ENCODE measurements at places on chromosomes 7 and 10.

DNA sequence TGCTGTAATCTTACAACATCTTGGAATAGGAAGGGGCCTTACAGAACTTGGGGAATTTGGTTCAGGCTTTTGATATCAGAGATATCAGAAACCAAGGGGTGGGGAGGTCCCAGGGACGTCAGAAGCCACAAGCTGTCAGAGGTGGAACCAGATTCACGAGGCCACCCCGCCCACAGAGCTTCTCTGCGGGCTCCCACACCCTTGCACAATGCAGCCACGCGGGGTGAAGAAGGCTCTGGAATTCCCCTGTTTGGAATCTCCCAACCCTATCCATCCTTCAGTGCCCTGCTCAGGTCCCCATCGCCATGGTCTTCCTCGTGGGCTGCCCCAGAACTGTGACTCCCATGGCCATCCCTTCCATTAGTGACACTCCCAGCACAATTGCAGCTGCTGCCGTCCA, 247.1 kb upstream of the SHH start:
- no peak for DNase-seq

GRCh38 chr10:3763852-3764625, 21.0 kb downstream of the KLF6 start:
- DNase-seq: no peak

DNA sequence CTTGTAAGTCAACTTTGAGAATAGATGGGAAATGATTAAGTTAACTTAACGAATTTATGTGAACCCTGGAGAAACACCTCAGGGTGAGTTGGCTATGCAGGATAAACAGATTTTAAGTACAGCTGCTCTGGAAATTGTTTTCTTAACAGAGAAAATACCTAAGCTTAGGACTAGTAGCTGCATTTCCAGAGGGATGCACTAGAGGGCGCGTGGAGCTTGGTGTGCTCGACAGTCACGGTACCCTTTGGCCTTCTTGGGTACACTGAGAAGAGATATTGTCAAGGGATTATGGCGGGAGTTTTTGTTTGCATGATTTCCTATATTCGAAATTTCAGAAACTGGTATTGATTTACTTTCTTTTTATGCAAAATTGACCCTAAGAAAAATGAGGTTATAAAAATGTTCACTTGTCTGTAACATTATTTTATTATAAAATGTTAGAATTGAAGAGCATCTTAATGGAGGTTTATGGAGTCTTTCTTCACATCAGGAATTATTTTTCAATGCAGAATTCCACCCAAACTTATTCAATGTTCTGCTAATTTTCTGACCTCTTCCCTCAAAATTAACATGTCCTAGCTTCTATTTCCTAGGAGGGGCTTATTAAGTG, 58.4 kb upstream of the MYO3A start:
- peak; percentile 21 for DNase-seq

DNA sequence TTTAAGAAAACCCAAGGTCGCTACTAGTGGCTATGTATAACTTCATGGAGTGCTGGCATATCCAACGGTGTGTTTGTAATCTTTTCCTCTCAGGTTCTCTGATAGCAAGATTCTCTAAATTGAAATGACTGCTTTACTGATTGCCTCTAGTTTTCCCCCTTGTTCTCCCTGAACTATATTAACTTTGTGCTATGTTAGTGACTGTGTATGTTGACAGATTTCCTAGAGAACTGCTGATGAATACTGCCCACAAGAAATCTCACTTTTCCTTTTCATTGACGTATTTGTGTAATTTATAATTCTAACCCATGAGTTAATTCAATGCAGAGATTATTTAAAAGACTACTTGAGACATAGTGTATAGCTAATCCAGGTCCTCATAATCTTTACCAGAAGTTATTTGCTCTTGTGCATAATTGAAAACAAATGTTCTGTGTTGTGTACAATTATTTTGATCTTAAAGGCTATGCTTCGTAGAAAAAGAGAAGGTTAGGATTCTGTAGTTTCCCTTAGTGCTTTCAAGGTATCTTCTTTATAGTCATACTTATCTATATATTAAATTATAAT, 70.6 kb upstream of the GLCCI1 start:
- no peak for DNase-seq

DNA sequence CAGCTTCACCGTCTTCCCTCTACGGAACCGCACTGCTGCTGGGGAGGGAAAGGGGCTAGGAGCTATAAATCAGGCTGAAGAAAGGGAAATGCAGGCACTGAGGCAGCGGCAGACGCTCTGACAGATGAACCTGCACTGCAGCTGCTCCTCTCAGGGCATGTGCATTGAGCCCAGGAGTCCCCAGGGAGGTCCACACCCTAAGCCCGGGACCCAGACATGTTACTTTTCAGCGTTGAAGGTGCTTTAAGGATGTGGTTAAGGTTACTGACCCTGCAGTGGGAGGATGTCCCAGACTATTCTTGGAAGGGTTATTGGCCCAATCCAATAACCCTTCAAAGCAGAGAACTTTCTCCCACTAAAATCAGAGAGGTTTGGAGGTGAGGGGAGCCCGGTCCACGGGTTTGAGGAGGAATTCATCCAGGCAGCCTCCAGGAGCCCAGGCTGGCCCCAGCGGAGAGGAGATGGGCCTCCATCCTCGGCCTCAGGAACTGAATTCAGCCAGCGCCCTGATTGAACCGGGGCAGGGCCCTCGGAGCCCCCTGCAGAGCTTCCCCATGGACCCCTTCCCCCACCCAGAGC, 75.4 kb downstream of the ADARB2 start:
- DNase-seq: no peak

- no peak for DNase-seq
Observed at GRCh38 chr10:72239409-72239808, 23.3 kb upstream of the ASCC1 start.

DNA sequence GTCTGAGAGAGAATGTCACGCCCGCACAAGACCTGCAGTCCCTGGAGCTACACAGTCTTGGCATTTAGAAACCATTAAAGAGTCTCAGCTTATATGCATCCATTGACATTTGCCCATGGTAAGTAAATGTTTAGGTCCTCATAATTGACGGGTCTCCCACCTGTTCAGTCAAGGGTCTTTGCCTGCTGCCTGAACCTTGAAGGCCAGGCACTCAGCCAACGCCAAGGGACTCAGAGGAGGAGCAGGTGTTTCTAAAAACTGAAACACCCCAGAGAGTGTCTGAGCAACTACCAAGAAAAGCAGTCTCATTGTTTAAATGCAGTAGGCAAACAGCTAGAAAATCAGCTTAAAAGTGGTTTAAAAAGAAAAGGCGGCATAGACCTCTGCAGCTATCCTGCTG, 264.7 kb upstream of the AKR1E2 start:
- DNase-seq: no peak

DNA sequence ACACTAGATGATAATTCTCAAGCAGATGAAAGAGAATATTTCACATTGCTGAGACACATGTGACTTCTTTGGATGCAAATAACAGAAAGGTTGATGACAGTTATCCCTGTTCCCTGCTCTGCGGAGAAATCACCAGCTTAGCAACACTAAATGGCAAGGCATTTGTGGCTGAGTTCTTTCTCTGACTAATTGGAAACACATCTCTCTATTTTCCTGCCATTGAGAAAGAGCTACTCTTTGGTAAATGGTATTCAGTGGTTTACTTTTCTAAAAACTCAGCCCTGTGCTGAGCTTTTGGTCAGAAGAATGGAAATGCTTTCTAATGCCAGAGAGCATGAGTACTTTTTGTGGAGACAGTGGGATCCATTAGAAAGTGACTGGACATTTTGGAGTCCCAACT, 771.4 kb downstream of the LRMDA start:
- no peak for DNase-seq

DNA sequence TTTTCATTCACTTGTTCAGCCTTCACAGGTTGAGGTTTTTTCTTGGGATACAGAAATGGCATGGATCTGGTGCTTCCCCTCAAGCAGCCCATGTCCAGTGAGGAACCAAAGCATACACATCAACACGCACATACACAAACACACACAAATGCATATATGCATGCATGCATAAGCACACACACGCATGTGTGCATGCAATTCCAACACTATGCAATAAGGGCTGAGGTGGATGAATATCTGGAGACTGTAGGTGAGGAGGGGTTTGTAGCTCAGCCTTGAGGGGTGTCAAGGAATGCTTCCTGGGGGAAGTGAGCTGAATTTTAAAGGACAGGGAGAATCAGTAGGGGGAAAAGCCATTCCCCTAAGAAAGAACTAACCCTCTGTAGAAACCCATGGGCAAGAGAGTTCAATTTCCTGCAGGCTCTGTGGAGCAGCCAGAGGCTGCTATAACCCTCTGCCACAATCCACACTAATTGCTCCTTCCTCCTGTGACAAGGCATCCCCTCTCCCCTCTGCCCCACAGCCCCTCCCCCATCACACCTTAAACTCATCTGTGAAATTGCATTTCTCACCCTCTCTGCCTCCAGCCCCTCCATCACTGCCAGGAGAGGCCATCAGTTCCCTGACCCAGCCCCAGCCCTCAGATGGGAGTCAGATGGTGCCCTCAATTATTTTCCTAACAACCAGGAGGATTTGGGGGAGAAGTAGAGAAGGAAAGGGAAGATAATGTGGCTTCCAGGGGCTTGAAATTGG, 316.4 kb downstream of the RPS24 start:
- DNase-seq: no peak

GRCh38 chr10:61164458-61165160, 220.6 kb upstream of the RHOBTB1 start:
- DNase-seq: no peak

GRCh38 chr10:25934621-25935139, 651 bp downstream of the MYO3A start:
- DNase-seq: no peak

GRCh38 chr7:55469721-55470120, 102.6 kb downstream of the VOPP1 start:
- DNase-seq: no peak

DNA sequence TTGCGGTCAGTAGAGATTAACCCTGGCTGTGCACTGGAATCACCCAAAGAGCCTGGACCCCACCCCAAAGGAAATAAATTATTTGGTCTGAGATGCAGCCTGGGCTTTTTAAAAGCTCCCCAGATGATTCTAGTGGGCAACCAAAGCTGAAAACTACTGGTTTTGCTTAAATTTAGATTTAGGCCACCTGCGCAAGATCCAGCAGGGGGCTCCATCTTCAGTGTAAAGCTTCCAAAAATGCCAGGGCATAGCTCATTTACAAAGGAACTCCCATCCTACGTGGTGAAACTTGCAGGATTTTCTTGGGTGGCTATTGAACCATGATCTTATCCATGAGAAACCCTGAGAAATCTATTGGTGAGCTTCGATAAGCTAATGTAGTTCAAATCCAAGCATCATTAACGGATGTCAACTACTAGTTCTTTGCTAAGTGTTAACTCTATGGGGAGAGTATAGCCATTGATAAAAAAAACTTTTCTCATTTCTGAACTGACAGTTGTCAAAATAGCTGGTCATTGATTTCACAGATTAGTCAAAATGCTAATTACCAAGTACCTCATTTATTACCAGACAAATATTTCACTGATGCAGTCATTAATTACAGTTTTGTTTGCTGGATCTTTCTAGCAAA, 315.3 kb downstream of the LHFPL3 start:
- no peak for DNase-seq

DNA sequence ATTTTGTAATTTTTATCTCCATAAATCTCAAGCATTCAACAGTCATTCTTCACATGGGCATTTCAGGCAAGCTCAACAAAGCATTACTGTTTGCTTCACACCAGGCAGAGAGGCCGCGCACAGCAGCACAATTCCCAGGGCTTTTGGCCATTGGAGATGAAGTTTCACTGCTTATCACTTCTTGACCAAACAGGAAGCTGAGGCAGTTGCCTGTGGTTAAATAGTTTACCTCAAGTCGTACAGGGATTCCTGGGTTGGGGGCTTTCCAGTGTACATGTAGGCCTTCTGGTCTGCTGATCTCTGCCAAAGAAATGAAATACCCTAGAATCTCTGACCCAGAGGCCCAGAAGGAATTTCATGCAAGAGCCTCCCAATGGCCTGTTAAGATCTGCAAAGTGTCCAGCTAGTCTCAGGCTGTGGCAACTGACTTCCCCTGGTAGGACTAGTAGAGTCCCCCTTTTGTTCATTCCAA, 11.2 kb upstream of the PRDX3 start:
- DNase-seq: peak; percentile 49

DNA sequence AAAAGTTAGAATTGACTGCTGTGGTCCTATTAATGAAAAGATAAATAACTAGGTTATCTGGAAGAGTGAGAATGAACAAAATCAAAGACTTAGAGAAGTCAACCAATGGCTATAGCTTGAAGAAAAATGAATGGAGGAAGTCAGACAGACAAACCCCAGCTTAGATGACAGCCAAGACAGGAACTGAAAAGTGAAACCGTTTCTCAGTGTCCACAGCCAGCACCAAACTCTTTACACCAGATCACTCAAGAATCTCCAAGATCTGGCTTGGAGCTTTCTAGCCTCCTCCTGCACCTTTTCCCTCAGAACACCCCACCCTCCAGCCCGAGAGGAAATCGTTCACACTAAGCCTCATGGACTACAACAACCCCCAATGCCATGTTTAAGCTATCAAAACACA, 167.0 kb downstream of the SFMBT2 start:
- no peak for DNase-seq

- DNase-seq: no peak
Observed at GRCh38 chr10:57962839-57963238, 304.9 kb downstream of the IPMK start.

DNA sequence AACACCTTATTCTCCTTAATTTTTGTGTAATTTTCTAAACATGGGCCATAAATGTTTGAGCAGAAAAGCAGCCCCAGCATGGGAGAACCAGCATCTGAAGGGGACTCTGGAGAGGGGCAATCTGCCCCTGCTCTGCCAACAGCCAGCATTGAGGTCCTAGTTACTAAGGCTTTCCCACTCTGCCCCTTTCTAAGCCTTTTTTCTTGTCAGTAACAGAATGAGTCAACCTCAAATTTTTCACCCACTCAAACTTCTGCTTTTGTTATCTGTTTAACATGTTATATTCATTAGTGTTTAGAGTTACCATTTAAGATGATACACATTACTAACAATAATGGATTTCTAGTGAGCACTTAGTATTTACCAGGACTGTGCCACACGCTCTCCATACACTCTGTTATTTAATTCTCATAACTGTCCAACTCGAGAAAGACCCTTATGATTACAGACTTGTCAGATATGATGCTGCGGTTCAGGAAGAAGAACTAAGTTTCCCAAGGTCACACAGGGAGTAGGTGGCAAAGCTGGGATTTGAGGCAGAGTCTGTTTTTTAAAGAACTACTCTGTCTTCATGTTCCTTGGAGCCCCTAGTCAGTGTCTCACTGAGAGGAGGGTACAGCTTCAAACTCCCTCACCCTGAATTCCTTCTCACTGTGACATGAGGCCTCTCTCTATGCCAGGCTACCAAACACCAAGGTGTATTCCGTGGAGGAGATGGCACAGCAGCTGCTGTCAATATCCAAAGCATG, 19.9 kb upstream of the GPAM start:
- no peak for DNase-seq

All from T-helper 2 cell treated with Interferon-gamma antibody and Interleukin-4, amounts not matched to agents 5 μg/mL and 100 μg/mL, for 36 hours (primary cell).